ENCODE measurements at places on chromosomes 4 and X. TPM values are rescaled to one million over a fixed set of nuclear protein-coding genes. Genes with fewer than 3 reads are reported as not detected.

SLC6A8 gene
- total RNA-seq, result 0.14 TPM

ABLIM2 gene
- total RNA-seq, result not detected

CLIC2 gene
- 0.07 TPM for total RNA-seq

AMOT gene
- total RNA-seq, result not detected

ELF4 gene
- 31.7 TPM for total RNA-seq

MCUB gene
- total RNA-seq, result 72.9 TPM

DMRTC1B gene
- total RNA-seq, result not detected

DNA sequence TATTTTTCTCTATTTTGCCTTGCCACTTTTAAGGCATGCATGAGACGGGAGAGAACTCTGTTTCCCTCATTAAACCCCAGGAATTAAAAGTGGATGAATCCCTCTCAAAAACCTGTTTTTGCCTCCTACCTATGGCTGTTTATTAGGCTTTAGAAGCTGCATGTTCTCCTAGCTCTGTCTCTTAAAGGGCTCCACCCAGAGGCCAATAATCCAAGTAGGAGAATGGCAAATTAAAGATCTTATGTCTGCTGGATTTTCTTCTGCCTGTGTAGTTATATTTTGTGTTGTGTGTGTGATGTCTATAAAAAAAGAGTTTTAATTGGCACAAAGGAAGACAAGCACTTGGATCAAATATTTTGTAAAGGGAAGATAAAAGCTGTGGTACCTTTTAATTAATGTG lies 32.4 kb downstream of the MAGEC1 start:
- no peak for DNase-seq

GRCh38 chr4:166202991-166203390 lies 330.0 kb downstream of the TLL1 start:
- DNase-seq, result no peak

DNA sequence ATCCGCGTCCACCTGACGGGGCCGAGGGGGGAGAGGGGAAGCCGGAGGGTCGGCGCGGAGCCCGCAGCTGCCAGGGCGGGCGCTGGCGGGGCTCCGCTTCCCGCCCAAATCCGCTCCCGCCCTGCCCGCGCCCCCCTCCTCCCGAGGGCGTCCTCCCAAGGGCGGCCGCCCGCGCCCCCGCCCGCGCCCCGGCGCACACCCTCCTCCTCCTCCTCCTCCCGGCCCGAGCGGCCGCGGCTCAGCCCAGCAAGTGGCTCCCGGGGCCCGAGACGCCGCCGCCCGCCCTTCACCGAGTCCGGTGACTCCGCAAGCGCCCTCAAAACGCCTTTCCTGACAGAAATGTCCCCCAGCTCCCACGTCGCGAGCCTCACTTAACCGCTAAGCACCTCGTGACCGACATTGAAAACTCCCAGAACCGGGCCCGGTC lies 487 bp downstream of the HMGB2 start:
- DNase-seq, result peak; percentile 57

DNA sequence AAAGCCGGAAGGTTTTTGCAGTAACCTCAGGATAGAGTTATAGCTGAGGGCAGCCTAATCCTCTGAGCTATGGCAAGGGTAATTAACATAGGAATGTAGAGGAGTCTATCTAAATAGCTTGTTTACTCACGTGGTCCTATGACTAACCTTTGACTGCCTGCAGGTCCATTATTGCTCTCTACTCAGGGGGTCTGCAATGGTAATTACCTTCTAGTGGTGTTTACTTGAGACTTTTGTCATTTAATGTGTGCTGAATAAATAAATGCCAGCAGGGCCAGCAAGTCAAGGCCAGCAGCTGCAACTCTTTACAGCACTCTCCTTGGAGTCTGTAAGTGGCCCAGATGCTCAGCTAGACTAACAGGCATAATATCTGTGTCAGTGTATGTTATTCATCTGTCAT lies 212.7 kb upstream of the FMR1 start:
- DNase-seq, result no peak

DNA sequence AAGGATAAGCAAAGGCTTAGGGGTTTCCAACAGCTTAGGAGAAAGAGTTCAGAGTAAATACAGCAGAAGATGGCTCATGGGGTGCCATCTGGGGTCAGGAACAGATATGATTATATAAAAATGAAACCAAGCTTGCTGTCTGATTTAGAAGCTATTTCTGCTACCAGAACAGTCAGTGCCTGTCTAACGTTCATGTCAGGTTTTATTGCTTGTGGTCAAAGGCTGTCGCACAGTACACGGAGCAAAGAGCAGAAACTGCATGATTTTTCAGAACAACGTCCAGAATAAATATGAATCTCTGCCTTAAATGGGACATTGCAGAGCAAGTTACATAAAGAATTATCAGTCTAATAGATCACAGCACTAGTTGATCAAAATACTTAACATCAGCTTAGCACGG lies 17.4 kb downstream of the CETN2 start:
- peak; percentile 27 for DNase-seq

Measured in Karpas-422 (cell line).